Stimulated activated CD4-positive, alpha-beta T cell treated with anti-CD3 and anti-CD28 coated beads, Interleukin-15, amount 100 ng/mL, for 1 hour (primary cell): ENCODE measurements at places on chromosomes 7 and 10.

- DNase-seq, result no peak
Observed at GRCh38 chr7:6649241-6649961, 12.3 kb downstream of the ZNF316 start.

GRCh38 chr7:128021366-128021765 lies 9.9 kb downstream of the LRRC4 start:
- DNase-seq, result no peak

DNA sequence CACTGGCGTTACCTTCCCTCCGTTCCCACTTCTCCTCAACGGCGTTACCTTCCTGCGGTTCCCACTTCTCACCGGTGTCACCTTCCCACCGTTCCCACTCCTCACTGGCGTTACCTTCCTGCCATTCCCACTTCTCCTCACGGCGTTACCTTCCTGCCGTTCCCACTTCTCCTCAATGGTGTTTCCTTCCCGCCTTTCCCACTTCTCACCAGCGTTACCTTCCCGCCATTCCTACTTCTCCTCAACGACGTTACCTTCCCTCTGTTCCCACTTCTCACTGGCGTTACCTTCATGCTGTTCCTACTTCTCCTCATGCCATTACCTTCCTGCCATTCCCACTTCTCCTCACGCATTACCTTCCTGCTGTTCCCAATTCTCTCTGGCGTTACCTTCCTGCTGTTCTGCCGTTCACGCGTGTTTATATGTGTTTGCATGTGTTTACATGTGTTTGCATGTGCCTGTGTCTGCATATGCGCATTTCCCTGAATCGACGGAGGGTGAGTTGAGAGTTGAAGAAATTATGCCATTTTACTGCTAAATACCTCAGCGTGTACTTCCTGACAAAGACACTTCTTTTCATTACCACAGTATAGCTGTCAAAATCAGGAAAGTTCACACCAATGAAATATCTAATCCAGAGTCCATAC lies 23.2 kb upstream of the CFAP46 start:
- no peak for DNase-seq

GRCh38 chr10:132270256-132270655 lies 37.5 kb downstream of the STK32C start:
- no peak for DNase-seq

GRCh38 chr10:80411267-80411668 lies 2.9 kb downstream of the PRXL2A start:
- DNase-seq, result no peak
